ENCODE measurements at places on chromosomes 12 and 14.
A peak's percentile ranks its signal among the peaks of the same experiment; 100 is the strongest.

- DNase-seq, result no peak
Measured at GRCh38 chr14:101256266-101256665, 305.0 kb upstream of the DIO3 start.

DNA sequence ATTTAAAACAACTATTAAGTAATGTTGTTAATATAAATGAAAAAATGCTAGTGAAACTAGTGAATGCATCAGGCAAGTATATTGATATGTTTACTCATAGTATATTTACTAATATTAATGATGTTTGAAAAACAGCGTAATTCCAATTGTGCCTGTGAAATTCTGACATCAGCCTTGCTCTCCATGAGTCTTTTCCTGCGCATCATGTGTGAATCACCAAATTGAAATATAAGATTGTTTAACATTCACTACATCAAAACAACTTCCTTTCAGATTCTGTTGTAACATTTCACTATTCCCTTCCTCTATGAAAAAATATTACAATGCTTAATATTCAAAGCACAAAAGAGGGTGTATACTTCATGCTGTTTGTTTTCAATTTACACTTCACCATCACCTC lies 1995.9 kb upstream of the SEL1L start:
- no peak for DNase-seq

GRCh38 chr14:86712727-86713126 lies 1182.8 kb downstream of the FLRT2 start:
- DNase-seq, result no peak

DNA sequence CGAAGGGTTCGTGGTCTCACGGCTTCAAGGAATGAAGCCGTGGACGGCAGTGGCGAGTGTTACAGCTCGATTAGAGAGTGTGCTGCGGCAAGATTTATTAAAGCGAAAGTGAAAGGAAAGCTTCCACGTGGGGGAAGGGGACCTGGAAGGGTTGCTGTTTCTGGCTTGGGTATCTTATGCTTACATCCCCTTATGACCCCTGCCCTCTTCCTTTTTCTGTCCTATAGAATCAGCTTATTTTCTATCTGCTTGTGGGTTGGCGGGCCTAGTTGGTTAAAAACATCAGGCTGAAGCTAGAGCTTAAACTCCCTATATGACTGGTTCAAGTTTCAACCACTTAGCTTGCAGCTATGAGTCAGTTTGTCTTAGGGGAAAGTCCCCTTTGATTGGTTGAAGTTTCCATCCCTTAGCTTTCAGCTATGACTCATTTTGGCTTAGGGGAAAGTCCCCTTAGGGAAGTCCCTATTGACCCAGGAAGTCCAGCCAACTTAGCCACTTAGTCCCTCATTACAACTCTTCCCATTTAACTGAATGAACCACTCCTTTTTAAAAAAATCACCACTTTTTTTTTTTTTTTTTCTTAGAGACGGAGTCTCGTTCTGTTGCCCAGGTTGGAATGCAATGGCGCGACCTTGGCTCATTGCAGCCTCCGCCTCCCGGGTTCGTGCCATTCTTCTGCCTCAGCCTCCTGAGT lies 1494.7 kb upstream of the TMEM132C start:
- DNase-seq, result peak; percentile 45

DNA sequence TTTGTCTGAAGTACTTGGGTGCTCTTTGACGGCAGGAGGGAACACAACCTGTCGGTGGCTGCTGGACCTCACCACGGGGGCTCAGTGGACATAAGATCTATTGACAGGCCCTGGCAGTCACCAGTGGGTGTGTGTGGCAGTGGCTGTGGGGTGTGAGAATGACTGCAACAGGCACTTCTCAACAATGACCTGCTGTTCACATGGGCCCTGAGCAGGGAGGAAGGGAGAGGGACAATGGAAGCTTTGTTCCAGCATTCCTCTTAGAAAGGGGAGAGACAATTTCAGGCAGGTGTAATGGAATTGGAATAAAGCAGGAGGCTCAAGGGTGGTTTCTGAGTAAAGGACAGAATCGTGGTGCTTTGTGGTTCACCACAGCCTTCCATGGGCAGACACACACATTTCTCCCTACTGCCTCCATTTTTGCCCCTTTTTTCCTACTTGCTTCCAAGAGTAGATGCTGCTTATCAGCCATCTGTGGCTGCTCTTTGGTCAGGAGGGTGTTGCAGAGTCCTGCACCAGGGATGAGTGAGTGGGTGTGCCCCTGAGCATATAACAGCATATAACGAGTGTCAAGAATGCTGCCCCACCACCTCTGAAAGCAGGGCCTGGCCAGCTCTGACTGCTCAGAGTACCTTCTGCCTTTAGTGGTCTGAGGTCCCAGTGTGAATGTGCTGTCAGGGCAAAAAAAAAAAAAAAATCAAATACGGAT lies 267.7 kb downstream of the RASSF9 start:
- no peak for DNase-seq

- DNase-seq, result no peak
Measured at GRCh38 chr14:98244162-98244948, 1027.6 kb downstream of the BCL11B start.

DNA sequence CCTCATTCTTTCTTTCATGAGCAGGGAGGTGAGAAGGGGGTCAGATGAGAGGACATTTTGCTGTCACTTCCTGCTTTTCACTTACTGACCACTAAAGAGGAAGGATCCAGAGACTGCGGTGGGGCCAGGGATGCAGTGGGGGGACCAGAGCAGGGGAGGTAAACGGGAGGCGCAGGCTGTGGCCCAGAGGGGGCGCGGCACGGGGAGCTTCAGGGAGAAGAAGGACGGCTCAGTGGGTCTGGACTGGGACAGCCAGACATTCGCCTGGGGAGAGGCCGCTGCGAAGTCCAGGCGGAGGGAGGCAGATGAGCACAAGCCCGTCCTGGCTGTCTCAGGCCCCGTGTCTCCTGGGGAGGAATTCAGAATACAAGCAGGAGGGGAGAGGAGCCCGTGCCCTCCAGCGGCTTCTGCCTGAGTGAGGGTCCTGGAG lies 41.2 kb downstream of the SLC6A12 start:
- no peak for DNase-seq

GRCh38 chr12:114405519-114406271 lies at the start of gene TBX5:
Gene TBX5 (minus strand): TSS chr12:114406144. CDS start chr12:114403898, 2,246 bp downstream.
- no peak for DNase-seq

- no peak for DNase-seq
Measured at GRCh38 chr12:69569236-69569635, 16.0 kb upstream of the CCT2 start.

- no peak for DNase-seq
Measured at GRCh38 chr12:112130441-112130998, 5.2 kb downstream of the TRAFD1 start.

DNA sequence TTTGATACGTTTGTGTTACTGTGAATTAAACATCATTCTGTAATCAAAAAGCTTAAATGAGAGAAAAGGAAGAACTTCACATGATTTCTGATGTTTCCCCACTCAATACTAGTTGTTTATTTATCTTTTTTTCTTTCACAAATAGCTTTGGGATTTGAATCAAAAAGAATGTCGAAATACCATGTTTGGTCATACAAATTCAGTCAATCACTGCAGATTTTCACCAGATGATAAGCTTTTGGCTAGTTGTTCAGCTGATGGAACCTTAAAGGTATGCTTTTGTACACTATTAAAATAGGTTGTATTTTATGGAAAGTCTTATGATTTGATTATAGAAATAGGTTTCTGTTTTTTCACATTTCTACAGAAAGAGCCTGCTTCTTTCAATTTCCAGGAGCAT lies 41.5 kb downstream of the APAF1 start:
- no peak for DNase-seq

DNA sequence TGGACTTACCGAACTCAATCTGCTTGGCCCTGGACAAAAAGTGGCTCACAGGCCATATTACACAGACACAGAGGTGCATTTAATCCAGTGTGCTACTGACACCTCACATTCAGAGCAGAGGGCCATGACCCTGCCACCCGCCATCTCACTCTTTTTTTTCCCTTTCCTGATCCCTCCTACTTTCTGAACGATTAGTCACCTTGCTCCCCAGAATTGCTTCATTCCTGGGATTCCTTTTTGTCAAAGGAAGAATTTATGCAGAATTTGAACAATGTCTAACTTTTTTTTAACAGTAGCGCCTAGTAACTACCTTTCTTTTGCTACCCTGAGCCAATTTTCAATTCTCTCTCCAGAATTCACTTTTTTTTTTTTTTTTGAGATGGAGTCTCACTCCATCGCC lies 4.6 kb downstream of the PKP2 start:
- DNase-seq, result no peak

- peak; percentile 31 for DNase-seq
Measured at GRCh38 chr12:27968972-27969623, 3.4 kb downstream of the PTHLH start.
